Cerebellar nuclear complex (tissue), 1 donor: ENCODE measurements at places on chromosomes 12 and 14.

- no peak for DNase-seq
These were observed 111.6 kb upstream of the PZP start for GRCh38 chr12:9319842-9320173.

- DNase-seq, result no peak
These were observed 1.3 kb upstream of the LTBP2 start for GRCh38 chr14:74613211-74613914.

GRCh38 chr14:96729889-96730288, 67.3 kb upstream of the VRK1 start:
- no peak for DNase-seq

GRCh38 chr14:67581643-67582042, 18.4 kb downstream of the PIGH start:
- no peak for DNase-seq

GRCh38 chr14:32081901-32082300, 4.8 kb downstream of the ARHGAP5 start:
- DNase-seq, result no peak

GRCh38 chr12:11655842-11656241, 6.4 kb downstream of the ETV6 start:
- no peak for DNase-seq

DNA sequence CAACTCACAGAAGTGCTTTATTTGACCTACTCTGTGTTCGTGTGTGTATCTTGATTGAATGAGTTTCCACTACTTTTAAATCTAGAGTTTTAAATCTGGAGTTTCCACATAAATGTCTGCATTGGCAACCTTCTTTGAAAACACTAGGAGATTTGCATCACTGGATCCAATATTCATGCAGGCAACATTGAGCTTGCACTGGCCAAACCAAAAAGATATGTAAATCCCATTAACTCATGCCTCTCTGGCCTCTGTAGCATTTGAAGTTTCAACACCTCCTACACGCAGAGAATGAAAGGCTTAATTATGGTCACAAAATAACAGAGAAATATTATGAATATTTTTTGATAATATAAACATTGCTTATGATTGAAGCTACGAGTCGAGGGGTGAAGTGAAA, 178.6 kb downstream of the DUSP6 start:
- DNase-seq, result no peak

DNA sequence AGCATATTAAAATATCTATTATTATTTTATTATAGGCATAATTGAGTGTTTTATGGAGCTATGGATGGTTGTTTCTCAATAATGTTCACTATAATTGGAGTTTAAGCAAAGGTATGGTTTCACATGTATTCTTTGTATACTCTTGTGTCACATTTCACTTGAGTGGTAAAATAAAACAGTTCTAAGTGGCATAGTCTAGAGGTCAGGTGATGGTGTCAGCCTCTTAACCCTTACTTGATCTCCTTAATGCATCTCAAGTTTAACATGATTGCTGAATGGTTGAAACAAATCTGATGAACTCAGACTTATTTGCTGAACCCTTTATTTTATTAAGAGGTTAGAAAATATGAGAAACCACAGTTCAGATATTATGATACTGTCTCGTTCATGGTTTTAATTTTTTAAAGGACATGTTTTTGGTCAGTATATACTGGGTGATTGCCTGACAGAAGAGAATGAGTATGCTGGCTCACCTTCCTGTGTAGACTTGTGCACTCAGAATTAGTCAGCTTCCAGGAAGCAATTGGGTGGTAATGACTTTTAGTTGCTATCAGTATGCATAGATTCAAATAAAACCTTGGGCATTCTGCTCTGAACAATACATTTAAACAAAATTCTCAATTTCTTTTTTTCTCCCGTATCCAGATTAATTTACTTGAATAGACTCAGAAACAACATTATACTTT, 464.6 kb downstream of the PCNX1 start:
- DNase-seq, result no peak

GRCh38 chr14:45083976-45084722, at the start of gene PRPF39:
Gene PRPF39 (plus strand): TSS chr14:45084116. CDS start chr14:45095240, 11,124 bp downstream.
- DNase-seq, result peak; percentile 22

DNA sequence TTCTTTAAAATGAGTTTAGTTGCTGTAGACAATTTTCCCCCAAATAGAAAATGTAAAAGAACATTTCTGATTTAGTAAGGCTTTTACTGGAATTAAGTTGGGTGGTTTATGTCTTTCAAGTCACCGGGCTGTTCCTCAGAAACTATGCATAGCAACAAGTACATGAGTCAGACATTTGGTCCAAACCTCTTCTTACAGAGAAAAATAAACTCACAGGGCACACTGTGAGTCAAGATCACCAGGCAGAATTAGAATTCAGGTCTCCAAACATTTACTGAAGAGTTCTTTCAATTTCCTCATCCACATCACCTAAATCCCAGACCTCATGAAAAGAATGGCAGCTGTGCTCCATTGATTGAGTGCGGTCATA, 476.1 kb upstream of the SOX5 start:
- no peak for DNase-seq

GRCh38 chr14:91997492-91997891, 42.4 kb downstream of the TRIP11 start:
- DNase-seq, result no peak

DNA sequence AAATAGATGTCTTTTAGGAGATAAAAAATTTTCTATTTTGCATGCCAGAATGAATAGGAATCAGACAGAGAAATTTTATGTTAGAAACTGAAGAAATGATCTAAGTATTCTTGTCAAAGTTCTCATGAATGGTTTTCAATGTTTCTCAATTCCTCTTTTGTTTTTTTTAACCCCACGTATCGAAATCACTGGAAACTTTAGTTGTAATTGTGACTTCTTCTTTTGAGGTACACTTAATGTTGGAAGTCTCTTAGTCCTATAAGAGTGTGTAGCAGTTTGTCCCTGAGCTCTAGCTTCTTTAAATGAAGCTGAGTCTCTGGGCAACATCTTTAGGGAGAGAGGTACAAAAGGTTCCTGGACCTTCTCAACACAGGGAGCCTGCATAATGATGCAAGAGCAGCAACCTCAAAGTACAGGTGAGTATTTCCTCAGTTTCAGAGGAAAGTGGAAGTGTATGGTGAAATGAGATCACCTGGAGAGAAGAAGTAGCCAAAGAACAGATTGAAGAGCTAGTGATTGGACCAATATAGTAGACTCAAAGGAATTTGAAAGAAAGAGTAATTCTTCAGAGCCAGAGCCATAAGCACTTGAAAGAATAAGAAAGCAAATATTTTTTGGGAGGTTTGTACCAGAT, at the start of gene CLEC6A:
Gene CLEC6A, plus strand, starts transcription at position 236 of the 634 bp plus-strand sequence. Its CDS starts 150 bp downstream, at position 386.
- no peak for DNase-seq

DNA sequence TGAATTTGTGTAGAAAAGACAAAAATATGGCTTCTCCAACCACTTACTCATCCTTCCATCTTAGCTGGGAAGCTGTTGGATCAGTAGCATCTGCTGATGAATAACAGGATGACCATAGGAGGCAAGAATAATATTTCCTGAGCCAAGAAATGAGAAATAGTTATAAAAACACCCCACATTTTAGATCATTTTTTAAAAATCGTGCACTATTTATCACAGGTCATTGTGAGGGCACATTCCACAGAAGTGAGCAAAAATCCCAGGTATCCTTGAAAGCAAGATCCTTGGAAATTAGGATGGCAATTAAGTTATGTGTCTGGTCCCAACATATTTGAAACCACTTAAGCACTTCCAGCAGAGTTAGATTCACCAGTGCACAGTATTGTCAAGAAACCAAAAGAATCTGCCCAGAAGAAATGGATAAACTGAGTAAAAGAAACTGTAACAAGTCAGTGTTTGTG, 8.4 kb downstream of the FAR2 start:
- DNase-seq, result no peak

GRCh38 chr12:58242796-58243630, 301.6 kb downstream of the ATP23 start:
- DNase-seq, result no peak

- DNase-seq, result no peak
These were observed 691.6 kb upstream of the FBXO33 start for GRCh38 chr14:40123816-40124215.

GRCh38 chr12:91885851-91886731, 259.6 kb downstream of the BTG1 start:
- no peak for DNase-seq

- no peak for DNase-seq
These were observed 233.4 kb downstream of the IPO8 start for GRCh38 chr12:30462249-30462648.

GRCh38 chr12:12800406-12801180, 12.6 kb upstream of the DDX47 start:
- DNase-seq, result no peak

DNA sequence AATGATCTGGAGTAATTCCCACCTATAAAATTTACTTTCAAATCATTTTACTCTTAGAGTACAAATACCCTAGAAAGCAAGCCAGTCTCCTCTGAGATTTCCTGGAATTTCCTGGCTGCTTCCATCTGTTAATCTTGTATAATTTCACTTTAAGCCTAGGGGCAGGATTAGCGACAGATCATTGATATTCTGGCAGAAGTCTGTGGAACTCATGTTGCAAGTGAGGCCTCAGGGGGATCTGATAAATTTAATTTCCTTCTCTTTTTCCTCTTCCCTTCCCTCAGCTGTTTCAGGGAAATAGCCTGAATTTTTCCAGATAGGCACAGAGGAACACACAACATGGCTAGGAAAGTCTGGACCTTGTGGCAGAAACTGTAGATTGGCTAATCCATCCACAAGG, 5.9 kb upstream of the KRT6A start:
- no peak for DNase-seq

GRCh38 chr12:108565976-108566375, 3.6 kb downstream of the ISCU start:
- DNase-seq, result no peak

- no peak for DNase-seq
These were observed 59.2 kb downstream of the TRIM9 start for GRCh38 chr14:51035611-51036192.

DNA sequence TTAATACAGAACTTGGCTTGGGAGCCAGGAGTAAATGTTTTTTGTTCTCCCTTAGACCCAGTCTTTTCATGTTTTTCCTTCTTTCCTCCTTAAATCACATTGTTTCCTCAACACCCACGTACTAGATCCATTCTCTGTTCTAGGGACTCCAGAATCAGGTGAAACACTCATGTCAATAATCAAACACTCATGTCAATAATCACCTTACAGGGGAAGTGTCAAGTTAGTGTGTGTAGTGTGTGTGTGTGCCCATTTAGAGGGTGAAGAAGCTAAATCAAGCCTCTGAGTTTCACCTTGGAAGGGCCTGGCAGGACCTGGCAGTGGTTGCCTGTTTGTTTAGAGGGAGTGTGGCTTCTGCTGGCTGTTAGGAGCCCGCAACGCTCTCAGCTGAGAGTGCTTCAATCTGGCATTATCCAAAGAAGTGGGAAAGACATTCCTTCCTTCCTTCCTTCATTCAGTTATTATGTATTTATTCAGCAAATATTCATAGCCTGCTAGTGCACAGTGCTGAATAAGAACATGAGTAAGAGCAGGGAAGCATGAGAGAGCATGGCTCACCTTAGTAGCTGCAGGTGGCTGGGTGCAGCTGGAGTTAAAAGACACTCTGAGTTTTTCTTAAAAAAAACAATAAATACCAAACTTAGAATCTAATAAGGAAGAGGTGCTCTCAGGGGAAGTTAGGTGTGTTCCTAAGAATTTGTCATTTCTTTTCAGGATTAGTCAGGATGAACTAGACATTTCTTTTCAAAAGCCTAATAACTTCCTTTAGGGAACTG, 17.6 kb upstream of the EID3 start:
- no peak for DNase-seq

DNA sequence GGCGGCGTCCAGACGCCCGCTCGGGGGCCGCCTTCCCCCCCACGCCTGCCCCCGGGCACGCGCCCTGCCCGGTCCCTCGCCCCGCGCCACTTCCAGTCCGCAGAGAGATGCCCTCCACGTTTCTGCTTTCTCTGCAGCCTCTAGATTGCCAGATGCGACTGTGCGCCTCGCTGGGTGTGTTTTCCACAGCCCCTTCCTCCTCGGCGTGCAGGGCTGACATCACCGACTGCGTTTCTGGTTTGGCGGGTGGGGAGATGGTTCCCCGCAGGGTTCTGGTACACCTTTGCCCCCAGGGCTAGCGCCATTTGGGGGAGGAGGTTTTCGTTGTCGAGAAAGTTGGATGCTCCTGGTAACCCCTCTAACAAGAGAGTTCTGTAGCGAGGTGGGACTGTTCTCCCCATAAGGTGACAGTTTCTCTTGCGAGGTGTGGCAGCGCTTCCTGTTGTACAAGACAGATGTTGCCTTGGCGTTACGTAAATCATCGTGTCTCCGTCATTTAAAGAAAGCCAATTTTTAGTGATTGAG, 1.5 kb downstream of the CALM1 start:
- no peak for DNase-seq

DNA sequence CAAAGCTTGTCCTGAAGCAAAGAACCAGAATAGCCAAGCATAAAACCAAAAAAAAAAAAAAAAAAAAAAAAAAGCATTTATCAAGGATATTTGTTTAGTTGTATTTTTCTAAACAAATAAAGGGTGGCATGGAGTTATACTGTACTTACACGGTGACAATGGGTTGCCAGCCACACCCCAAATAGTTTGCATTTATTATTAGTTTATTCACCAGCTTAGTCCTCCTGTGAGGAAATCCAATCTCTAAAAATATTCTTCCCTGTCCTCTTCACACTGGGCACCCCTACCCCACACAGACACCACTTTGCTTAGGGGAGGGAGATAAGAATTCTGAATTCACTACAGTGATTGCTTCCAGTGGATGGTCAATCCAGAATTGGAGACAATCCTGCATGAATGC, 18.9 kb downstream of the PLEKHG7 start:
- no peak for DNase-seq

DNA sequence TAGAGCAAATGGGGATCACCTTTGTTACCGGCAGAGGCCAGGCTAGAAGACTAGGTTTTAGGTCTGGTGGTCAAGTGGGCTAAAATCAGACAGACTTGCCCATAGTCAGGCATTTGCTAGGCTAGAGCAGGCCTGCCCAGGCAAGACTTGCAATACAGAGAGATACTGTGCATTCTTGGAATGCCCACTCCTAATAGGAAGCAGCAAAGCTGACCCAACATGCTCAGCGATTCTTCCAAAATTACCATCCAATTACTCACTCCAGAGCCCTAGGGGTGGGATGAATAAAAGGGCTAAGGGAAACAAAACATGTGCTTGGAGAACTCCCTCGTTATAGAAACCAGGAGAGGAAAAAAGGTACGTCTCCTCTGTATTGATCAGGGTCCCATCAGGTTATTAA, 187.8 kb upstream of the AMIGO2 start:
- no peak for DNase-seq

GRCh38 chr12:131445184-131445774, 265.6 kb upstream of the SFSWAP start:
- no peak for DNase-seq

DNA sequence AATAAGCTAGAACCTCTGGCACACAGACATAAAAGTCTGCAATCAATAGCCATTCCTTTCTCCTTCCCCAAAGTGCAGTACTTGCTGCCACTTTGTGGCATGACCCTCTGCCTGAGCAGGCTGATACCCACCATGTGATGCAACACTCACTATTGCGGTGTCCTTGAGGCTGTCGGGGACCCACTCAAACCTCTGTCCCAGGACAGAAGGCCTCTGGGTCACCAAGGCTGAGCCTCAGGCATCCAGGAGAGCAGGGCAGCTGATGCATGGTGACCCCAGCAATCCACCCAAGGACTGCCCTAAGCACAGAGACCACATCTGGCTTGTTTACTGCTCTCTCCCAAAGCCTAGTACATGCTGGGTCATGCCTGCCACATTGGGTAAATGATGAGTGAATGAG, 114.2 kb downstream of the DPF3 start:
- no peak for DNase-seq

GRCh38 chr12:121600702-121601336, 20.0 kb upstream of the KDM2B start:
- no peak for DNase-seq
